ENCODE measurements at places on chromosomes 3 and 15.

DNA sequence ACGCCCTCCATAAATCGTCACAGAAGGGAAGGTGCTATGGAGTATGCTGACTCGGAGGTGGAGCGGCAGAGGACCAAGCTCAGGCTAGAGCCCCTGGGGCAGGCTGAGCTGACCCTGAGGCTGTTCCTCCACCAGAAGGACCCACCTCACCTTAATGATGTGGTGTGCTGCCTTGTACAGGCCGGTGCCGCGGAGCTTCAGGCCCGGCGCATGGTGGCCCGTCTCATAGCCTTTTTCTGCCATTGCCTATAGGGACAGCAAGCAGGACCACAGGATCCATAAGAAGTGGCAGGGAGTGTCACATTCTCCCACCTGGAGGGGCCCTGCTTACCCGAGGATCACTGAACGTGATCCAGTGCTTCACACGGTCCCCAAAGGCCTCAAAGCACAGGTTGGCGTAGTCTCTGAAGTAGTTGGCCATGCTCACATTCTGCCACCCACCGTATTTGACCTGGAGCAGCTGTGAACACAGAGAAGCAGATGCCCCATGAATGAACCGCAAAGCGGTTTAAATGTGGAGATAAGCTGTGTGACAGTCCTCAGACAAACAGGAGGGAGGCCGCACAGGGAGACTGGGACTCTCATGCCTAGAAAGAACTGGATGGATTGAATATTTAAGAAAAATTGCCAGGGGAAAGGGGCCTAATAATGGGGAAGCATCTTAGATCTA, 4.8 kb downstream of the LCTL start:
- no peak for DNase-seq

DNA sequence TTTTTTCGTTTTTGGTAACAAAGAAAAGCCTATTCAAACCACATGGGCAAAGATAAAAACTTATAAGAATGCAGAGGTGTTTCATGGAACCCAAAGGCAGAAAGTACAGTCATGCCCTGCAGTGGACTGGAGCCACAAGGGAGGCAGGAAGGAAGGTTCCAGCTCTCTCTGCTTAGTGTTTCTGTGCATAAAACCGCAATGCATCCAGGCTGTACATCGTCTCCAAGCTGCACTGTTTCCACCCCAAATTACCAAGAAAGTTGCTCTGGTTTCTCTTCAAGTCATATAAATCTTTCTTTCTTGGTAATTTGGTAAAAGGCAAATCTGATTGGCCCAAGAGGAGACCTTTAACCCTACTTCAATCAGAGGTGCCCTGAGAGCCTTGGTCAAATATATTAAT, 15.8 kb downstream of the TRAT1 start:
- DNase-seq: no peak

- no peak for DNase-seq
These were observed 53.9 kb downstream of the QTRT2 start for GRCh38 chr3:114110439-114110838.

GRCh38 chr3:20078194-20078714, 38.0 kb downstream of the KAT2B start:
- DNase-seq: no peak

- no peak for DNase-seq
These were observed 177.5 kb downstream of the PGPEP1L start for GRCh38 chr15:98830034-98830634.

GRCh38 chr3:99505646-99506269, 132.6 kb upstream of the COL8A1 start:
- DNase-seq: no peak

GRCh38 chr3:101638261-101638745, 38.6 kb downstream of the ZBTB11 start:
- no peak for DNase-seq

DNA sequence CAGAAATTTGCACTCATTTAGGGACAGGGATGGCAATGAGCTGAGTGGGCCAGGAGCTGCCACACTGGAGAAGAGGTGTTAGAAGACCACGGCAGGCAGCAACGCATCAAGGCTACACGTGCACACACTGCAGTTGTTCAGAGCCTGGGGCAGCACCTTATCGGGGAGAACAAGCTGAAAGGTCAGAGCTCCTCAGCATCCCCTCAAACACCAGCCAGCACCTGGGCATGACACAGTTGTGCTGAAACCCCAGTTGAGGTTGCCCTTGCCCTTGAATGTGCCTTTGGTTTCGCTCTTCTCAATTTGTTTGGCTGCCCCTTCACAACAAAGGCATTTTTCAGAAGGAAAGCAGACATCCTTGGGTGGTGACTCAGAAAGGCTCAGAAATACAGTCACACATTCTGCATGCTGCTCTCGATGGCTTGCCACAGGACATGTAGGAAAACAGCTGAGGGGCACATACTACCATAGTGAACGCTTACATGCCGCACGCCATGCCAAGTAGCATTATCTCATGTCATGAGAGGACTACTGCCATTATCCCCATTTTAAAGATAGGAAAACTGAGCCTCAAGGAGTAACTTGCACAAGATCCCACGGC, 57.6 kb downstream of the ST8SIA2 start:
- no peak for DNase-seq

DNA sequence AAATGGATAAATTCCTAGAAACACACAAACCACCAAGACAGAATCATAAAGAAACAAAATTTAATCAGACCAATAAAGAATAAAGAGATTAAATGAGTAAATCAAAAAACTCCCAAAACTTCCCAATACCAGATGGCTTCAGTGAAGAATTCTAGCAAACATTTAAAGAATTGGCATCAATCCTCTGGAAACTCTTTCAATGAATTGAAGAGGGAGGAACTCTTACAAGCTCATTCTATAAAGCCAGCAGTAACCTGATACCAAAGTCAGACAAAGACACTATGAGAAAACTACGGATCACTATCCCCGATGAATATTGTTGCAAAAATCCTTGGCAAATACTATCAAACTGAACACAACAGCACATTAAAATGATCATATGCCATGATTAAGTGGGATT, 81.9 kb upstream of the SLCO2A1 start:
- no peak for DNase-seq

DNA sequence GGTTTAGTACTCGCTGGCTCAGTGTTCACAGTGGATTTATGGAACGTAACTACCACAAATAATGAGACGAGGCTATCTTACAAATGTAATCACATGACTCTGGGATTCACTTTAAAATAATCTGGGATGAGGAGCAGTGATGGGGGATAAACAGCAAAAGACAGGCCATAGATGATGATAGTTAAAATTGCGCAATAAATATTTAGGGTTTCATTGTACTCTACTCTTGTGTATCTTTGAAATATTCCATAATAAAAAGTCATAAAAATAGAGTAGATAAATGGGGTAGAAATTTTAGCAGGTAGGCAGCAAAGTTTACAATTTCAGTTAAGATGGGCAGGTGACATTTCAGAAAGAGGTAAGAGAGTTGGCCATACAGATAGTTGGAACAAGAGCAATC, 196.6 kb downstream of the KCNMB2 start:
- DNase-seq: no peak

- DNase-seq: no peak
These were observed 122.0 kb upstream of the MELTF start for GRCh38 chr3:197151580-197151979.

DNA sequence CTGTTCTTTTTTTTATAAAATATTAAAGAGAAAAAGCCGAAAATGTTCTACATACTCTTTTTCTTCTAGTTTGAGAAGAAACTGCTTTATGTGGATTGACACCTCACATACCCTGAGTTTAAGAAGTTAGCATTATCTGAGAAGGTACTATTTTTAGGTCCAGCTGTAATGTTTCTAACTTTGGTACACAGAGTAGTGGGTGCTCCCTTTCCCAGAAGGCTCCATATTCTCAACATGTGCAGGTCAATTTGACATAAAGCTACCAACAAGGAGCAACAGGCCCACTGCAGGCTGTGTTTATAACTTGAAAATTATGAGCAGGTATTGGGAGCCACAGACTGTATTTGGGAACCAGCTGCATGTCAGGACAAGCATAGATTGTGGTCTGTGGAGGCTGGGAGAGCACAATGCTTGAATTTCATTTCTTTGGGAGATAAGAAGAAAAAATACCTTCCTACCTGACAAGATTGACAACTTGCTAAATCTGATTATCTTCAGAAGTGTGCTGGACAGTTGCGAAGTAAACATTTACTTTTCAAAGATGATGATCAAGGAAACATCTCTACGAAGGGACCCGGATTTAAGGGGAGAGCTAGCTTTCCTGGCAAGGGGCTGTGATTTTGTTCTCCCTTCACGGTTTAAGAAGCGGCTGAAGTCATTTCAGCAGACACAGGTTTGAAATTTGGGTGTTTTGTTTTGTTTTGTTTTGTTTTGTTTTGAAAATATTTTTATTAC, 57.2 kb downstream of the PPP2R3A start:
- DNase-seq: no peak

- no peak for DNase-seq
These were observed 141.6 kb upstream of the KBTBD8 start for GRCh38 chr3:66856533-66856932.

GRCh38 chr3:97636465-97636864, 128.1 kb upstream of the ARL6 start:
- no peak for DNase-seq

GRCh38 chr3:117355566-117355965, 646.0 kb downstream of the TUSC7 start:
- no peak for DNase-seq
